ENCODE measurements at places on chromosomes 13 and 19. TPM values are rescaled to one million over a fixed set of nuclear protein-coding genes. Genes with fewer than 3 reads are reported as not detected.

GRCh38 chr13:63501702-63502101 is 2086.1 kb upstream of the PCDH20 start:
- DNase-seq, result no peak

- no peak for DNase-seq
Measured at GRCh38 chr19:14277608-14278007, 71.6 kb upstream of the ADGRL1 start.

DNA sequence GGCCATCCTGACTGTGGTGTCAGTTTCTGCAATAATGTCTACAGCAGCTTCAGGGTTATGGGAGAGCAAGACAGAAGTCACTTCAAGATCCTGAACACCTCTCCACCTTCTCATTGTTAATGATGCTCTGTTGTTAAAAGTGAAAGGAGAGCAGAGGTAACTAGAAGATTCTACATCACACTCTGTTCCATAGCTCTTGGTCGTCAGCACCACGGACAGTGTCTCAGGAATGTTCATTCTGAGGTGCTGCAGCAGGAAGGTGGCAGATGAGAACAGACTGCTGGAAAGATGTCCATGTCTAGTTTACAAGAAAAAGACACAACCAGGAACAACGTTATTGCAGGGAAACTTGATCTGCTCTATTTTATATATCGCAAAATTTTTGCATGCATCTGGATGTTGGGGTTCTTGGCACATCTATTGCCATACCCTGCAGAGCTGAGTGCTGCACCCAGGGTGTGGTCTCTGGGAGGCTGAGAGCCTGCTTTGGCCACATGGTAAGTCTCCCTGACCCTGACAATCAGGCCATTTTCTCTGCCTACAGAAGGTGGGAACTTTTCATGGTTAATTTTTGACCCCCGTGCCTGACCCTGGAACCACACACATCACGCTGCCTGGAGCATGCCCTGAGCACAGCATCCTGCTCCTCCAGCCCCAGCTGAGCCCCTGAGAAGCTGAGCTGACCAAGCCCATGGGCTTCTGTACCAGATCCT is 12.7 kb downstream of the CEACAM21 start:
- DNase-seq, result no peak

- no peak for DNase-seq
Measured at GRCh38 chr19:41324231-41324702, 14.3 kb downstream of the CCDC97 start.

Gene ANKLE1
- total RNA-seq, result not detected

Gene CCDC8
- total RNA-seq, result 22.9 TPM
